K562 (cell line): ENCODE measurements at places on chromosomes 3 and 15.

DNA sequence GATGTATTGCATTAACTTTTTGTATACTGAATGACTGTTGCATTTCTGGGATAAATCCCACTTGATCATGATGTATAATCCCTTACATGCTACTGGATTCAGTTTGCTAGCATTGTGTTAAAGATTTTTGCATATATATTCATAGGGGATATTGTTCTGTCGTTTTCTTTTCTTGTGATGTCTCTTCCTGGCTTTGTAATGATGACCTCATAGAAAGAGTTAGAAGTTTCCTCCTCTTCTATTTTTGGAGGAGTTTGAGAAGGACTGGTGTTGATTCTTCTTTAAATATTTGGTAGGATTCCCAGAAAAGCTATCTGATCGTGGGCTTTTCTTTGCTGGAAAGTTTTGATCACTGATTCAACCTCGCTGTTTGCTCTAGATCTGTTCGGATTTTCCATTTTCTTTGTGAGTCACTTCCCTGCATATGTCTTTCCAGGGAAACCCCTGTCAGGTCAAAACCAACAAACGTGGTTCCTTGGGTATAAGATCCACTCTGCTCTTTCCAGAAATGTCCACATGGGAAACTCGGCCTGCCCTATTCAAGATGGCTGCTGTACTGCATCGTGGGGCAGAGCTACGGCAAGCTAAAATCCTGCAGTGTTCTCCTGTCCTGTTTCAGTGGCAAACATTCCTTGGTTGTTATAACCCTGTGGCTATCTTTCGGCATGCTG is 120.4 kb downstream of the GABRG3 start:
- DNase-seq = peak; percentile 33

DNA sequence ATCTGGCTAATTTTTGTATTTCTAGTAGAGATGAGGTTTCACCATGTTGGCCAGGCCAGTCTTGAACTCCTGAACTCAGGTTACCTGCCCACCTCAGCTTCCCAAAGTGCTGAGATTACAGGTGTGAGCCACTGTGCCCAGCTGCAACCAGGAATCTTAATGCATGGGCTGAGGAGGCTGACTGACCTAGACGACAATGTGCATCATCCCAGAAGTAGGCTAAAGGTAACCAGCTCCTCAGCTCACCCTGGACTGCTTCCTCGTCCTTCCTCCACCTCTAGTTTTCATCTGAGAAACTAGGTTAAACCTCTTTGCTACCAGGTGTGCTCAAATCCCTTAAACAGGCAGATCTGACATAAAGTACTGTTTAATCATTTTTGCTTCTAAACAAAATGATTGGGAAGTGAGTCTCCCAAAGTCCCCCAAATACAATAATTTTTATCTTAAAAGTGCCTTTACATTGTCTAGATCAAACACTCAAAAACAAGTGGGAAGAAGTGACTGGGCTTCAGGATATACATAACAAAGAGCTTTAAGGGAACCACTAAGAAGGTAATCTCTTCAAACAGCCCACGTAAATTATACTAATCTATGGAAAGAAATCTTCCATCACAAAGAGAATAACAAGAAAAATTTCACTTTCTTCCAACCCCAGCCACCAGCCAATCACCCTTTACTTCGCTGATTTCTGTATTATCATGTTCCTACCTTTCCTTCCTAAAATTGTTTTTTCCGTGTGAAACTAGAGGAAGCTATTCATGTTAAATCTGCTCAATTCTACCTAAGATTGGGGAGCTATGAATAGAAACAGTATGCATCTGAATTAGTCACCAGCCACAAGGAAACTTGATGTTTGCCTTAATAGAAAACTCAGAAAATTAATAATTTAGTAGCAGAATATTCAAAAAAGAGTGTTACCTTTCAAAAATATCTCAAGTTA is 34.7 kb downstream of the IGF2BP2 start:
- DNase-seq = no peak

GRCh38 chr15:28020644-28021043 is 78.5 kb downstream of the OCA2 start:
- DNase-seq = no peak

- no peak for DNase-seq
These were observed 213.1 kb downstream of the RPLP1 start for GRCh38 chr15:69665641-69666111.

DNA sequence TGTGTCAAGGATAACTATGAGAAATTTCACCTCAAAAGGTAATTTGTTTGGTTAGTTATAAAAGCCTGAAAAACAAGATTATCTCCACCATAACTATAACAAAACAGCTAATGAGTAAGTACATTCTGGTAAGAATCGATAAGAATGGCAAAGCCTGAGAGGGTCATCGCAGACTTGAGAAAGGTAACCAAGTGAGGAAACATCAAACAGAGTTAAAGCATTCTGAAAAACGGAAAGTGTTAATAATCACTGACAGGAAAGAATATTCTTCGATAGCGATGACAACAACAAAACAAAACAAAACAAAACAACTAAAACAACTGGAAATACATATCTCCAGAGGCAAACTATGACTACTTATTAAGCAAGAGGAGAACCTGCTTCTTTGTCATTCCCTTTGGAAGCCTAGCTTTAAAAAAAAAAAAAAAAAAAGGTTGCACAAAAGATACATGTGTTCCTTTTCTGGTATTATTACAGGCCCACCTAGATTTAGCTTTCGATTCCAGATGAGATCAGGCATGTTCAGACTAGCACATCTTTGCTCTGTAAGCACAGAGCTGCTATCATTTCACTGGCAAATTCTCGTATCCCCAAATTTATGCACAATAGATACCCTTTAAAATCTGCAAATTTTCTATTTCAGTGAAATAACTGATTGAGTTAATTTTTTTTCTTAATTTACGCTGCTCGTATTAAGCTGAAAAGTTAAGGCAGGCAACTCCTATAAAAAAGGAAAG is 155.6 kb downstream of the TIGIT start:
- no peak for DNase-seq

DNA sequence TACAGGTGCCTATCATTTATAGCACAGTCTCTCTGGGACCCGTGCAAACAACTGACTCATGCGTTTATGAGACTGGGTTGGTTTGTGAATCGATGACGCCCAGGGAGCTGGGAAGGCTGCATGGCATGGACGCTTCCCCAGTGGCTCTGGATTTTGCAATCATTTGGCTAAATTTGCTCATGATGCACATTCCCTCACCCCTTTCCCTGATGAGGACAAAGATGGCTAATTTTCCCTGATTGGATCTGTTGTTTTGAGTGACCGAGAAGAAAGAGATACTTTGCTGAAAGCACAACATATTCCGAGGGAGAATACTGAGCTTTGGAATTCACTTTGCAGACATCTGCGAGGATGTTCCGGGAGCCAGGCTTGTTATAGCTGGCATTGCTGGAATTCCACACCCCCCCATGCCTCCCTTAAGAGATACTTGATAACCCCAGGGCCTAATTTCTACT is 51.1 kb downstream of the CGNL1 start:
- no peak for DNase-seq

GRCh38 chr3:34015204-34016142 is 217.0 kb downstream of the PDCD6IP start:
- peak; percentile 71 for DNase-seq
